Upper lobe of right lung (tissue), 1 donor: ENCODE measurements at places on chromosomes 13 and 19. TPM values are rescaled to one million over a fixed set of nuclear protein-coding genes. Genes with fewer than 3 reads are reported as not detected.

DNA sequence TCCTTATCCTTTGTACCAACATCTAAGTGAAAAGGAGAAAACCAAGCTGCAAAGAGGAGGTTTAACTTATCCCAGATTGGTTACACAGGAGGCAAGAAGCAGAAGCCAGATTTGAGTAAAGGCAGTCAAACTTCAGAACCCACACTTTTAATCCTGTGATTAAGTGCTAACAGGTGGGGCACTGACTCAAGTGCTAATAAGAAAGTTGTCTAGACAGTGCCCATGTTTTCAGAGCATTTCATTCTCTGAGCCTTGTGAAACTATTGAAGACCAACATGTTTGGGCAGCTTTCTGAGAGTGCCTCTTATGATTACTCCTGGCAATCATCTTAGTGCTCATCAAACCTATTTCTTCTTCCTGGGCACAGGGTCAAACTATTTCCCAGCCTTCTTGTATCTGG lies 380.8 kb downstream of the KCNRG start:
- no peaks in the 10 kb centered on the region for H3K27me3 ChIP-seq
- H3K4me1 ChIP-seq, result no peaks in the 10 kb centered on the region
- no peak overlapping the region for H3K27ac ChIP-seq
- H3K36me3 ChIP-seq, result no peaks in the 10 kb centered on the region

- H3K4me1 ChIP-seq, result no peaks in the 10 kb centered on the region
- no peak for DNase-seq
- no peaks in the 10 kb centered on the region for H3K36me3 ChIP-seq
- H3K27ac ChIP-seq, result no peak overlapping the region
- H3K27me3 ChIP-seq, result no peaks in the 10 kb centered on the region
- no peak overlapping the region for H3K4me3 ChIP-seq
Observed at GRCh38 chr13:44075113-44075512, 195.4 kb downstream of the LACC1 start.

DNA sequence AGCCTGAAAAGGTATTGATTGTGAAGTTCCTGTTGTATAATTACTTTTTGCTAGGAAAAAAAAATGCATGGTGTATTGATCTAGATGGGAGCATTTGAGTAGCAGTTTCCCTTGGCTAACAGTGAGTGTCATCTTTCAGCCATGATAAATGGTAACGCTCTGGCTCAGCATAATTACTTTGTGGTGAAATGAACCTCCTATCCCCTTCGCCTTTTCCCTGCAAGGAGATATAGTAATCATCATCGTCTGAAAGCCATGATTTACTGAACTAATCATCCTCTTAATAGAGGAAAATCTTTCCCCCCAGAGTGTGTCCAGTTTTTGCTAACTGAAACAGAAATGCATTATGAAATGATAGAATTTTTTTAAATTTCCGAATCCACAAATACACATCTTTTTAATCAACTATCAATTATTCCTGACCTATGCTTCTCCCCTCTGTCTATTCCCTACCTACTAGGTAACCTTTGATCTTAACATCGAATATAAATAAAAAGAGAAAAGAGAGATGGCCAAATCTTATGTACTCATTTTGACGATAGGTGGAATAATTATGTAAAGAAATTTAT lies 88.7 kb downstream of the MAB21L1 start:
- no peak for DNase-seq
- no peaks in the 10 kb centered on the region for H3K4me1 ChIP-seq
- no peaks in the 10 kb centered on the region for H3K36me3 ChIP-seq
- H3K4me3 ChIP-seq, result no peak overlapping the region

- no peaks in the 10 kb centered on the region for H3K4me1 ChIP-seq
- no peak overlapping the region for H3K27ac ChIP-seq
- no peak overlapping the region for H3K4me3 ChIP-seq
- H3K36me3 ChIP-seq, result no peaks in the 10 kb centered on the region
- no peaks in the 10 kb centered on the region for H3K27me3 ChIP-seq
- no peak for DNase-seq
Observed at GRCh38 chr13:97202761-97203160, 19.4 kb upstream of the MBNL2 start.

GRCh38 chr13:42063105-42063504 lies 14.7 kb downstream of the DGKH start:
- no peaks in the 10 kb centered on the region for H3K27me3 ChIP-seq
- no peak for DNase-seq
- H3K4me3 ChIP-seq, result no peak overlapping the region
- no peak overlapping the region for H3K27ac ChIP-seq
- H3K36me3 ChIP-seq, result peaks cover 5% of the 10 kb centered on the region
- H3K4me1 ChIP-seq, result no peaks in the 10 kb centered on the region

- no peaks in the 10 kb centered on the region for H3K4me1 ChIP-seq
- DNase-seq, result no peak
- no peaks in the 10 kb centered on the region for H3K27me3 ChIP-seq
- H3K27ac ChIP-seq, result no peak overlapping the region
- no peaks in the 10 kb centered on the region for H3K36me3 ChIP-seq
- H3K4me3 ChIP-seq, result no peak overlapping the region
Observed at GRCh38 chr19:50843205-50843604, 9.8 kb upstream of the KLK15 start.

DNA sequence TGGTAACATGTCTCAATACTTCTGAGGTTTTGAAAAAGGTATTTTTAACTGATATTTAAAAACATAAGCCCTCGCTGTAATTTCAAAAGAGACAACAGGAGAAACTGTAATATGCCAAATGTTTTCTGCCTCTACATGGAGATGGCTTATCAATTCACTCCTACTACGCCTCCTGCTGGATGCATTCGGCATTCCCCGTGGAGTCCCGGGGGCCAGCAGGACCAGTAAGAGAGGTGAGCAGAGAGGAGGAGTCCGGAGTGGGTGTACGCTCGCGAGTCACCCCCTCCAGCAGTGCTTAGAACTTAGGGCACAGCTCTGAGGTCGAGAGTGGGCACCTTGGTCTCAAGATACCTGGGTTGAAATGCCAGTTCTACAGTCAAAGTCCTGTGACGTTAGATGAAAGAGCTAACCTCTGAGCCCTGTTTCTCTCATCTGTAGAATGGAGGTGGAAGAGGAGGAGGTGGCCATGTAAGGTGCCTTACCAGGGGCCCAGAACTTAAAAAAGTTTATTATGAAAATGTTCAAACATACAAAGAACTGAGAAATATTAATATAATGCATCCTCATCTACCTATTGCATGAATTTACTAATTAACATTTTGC lies 110.2 kb downstream of the STK24 start:
- no peak overlapping the region for H3K27ac ChIP-seq
- H3K27me3 ChIP-seq, result no peaks in the 10 kb centered on the region
- DNase-seq, result no peak
- H3K4me3 ChIP-seq, result no peak overlapping the region

RASGRP4 gene
- 7.6 TPM for total RNA-seq

POLR1D gene
- total RNA-seq, result 114 TPM
